ENCODE measurements at places on chromosomes 16 and 17. TPM values are rescaled to one million over a fixed set of nuclear protein-coding genes. Genes with fewer than 3 reads are reported as not detected.

GRCh38 chr17:79082311-79083190 is 7.9 kb downstream of the ENGASE start:
- no peaks in the 10 kb centered on the region for H3K4me1 ChIP-seq
- H3K4me3 ChIP-seq = no peak overlapping the region
- peaks cover 99% of the 10 kb centered on the region for H3K36me3 ChIP-seq
- H3K27me3 ChIP-seq = no peaks in the 10 kb centered on the region
- no peak overlapping the region for H3K27ac ChIP-seq

GRCh38 chr17:34075076-34075475 is 180.0 kb upstream of the CCL2 start:
- no peak for DNase-seq
- H3K27ac ChIP-seq = no peak overlapping the region
- no peak overlapping the region for H3K4me3 ChIP-seq
- no peaks in the 10 kb centered on the region for H3K27me3 ChIP-seq

GRCh38 chr16:76900285-76901263 is 290.4 kb upstream of the MON1B start:
- no peaks in the 10 kb centered on the region for H3K36me3 ChIP-seq
- H3K4me3 ChIP-seq = no peak overlapping the region
- no peaks in the 10 kb centered on the region for H3K4me1 ChIP-seq
- no peaks in the 10 kb centered on the region for H3K27me3 ChIP-seq

DNA sequence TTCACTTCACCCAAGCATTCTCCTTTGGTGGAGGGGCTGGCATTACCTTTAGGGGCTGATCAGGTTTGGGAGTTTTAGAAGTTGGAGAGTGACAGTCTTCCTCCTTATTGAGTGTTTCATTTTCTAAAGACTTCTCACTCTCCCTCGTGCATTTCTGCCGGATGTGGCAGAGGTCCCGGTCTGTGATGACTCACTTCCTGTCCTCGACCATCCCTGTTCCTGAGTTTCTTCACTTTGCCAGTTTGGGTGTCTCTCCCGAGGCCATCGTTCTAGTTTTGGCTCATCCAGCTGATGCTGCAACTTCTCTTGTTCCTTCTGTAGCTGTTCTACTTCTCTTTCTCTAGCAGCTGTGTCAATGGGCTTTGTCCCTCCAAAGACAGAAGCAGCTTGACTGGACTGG is 104.3 kb downstream of the PHKB start:
- no peak overlapping the region for H3K27ac ChIP-seq
- peaks cover 8% of the 10 kb centered on the region for H3K36me3 ChIP-seq
- no peak overlapping the region for H3K4me3 ChIP-seq
- DNase-seq = peak; percentile 12
- no peaks in the 10 kb centered on the region for H3K4me1 ChIP-seq
- no peaks in the 10 kb centered on the region for H3K27me3 ChIP-seq

GRCh38 chr17:80220736-80221215 is 549 bp downstream of the SLC26A11 start:
- H3K27ac ChIP-seq = peak overlapping the region; percentile 91
- H3K36me3 ChIP-seq = no peaks in the 10 kb centered on the region
- H3K4me3 ChIP-seq = peak overlapping the region; percentile 99
- DNase-seq = peak; percentile 71
- H3K4me1 ChIP-seq = peaks cover 44% of the 10 kb centered on the region

GRCh38 chr17:62663304-62663703 is 35.8 kb downstream of the MRC2 start:
- DNase-seq = no peak
- H3K4me1 ChIP-seq = no peaks in the 10 kb centered on the region
- H3K27me3 ChIP-seq = no peaks in the 10 kb centered on the region

DNA sequence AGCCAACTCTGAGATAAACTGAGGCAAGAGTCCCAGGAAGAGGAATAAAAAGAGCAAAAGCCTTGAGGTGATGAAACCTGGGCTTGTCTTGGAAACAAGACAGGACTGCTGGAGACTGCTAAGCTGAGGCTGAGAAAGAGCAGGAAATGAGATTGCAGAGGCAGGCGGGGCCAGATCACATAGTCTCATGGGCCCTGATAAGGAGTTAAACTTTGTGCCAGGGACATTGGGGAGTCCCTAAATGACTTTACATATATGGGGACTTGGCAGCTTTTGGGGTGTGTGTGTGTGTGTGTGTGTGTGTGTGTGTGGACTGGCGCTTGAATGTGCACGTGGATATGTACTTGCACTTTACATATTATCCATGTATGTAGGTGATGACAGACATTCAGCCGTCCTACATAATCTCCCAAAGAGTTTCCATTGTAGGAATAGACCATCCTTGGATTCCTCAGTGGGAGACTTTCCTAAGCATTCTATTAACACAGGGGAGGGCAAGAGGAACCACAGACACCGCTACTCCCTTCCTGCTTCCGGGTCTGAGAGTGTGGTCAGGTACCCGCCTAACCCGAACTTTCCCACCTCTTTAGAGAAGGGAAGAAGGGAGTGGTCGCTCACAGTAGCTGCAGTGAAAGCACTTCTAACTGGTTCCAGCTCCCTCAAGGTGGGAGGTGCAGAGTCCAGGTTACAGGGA is 123.1 kb downstream of the LYRM1 start:
- no peak overlapping the region for H3K4me3 ChIP-seq
- no peaks in the 10 kb centered on the region for H3K36me3 ChIP-seq
- H3K27ac ChIP-seq = no peak overlapping the region
- H3K27me3 ChIP-seq = no peaks in the 10 kb centered on the region

DNA sequence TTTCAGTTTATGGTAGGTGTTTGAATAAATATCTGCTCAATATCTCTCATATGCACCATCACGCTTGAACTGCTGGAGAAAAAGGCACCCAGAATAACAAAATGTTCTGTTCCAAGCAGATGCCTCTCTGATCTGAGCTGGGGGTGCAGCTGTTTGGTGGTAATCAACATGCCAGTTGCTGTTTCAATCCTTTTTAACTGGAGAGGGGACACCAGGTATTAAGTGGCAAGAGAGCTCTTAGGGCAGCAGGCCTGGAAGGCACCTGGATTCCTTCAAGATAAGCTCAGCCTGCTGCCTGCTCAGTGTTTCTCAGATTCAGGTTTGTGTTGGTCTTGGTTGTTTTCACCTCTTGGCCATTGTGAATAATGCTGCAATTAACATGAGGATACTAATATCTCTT is 27.2 kb upstream of the VAT1L start:
- no peak overlapping the region for H3K27ac ChIP-seq
- DNase-seq = no peak
- no peak overlapping the region for H3K4me3 ChIP-seq
- no peaks in the 10 kb centered on the region for H3K27me3 ChIP-seq
- H3K4me1 ChIP-seq = peaks cover 10% of the 10 kb centered on the region
- H3K36me3 ChIP-seq = no peaks in the 10 kb centered on the region

- peak within 1 kb of the TSS; percentile 94 for H3K27ac ChIP-seq
- no peaks in the 10 kb centered on the region for H3K36me3 ChIP-seq
- H3K4me1 ChIP-seq = peaks cover 33% of the 10 kb centered on the region
- H3K4me3 ChIP-seq = peak within 1 kb of the TSS; percentile 79
- peak; percentile 79 for DNase-seq
- H3K27me3 ChIP-seq = no peaks in the 10 kb centered on the region
Measured at GRCh38 chr17:6755731-6756184, at the start of gene XAF1. Gene XAF1, plus strand, starts transcription at chr17:6756046. Its CDS starts 33 bp downstream, at chr17:6756079.

DNA sequence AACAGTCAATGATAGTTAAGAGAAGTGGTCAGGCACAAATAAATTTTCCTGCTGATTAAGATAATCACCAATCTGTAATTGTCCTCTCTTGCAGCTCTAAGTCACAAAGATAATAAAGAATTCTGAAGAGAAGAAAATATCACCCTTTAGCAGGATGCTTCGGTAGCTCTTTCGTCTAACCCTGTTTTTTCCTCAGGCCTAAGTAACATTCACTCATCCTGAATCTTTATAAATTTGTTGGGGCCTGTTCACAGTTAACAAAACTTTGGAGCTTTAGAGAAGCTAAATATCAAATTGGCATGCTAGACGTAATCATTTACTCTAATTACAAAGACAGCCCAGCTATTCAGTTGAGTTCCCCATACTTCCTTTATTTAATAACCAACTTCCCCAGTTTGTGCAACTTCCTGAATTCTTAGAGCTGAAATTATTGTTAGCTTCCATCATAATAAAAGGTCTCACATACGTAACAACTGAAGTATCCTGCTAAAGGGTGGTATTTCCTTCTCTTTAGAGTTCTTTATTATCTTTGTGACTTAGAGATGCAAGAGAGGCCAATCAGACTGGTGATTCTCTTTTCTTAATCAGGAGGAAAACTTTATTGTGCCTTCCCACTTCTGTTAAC is 118.6 kb downstream of the TANGO6 start:
- H3K4me3 ChIP-seq = no peak overlapping the region
- H3K36me3 ChIP-seq = no peaks in the 10 kb centered on the region
- peak overlapping the region; percentile 15 for H3K27ac ChIP-seq
- DNase-seq = no peak

GRCh38 chr16:89582614-89583196 is 7.1 kb downstream of the CPNE7 start:
- H3K4me1 ChIP-seq = peaks cover 39% of the 10 kb centered on the region
- H3K27me3 ChIP-seq = peaks cover 7% of the 10 kb centered on the region
- no peaks in the 10 kb centered on the region for H3K36me3 ChIP-seq
- DNase-seq = no peak

DNA sequence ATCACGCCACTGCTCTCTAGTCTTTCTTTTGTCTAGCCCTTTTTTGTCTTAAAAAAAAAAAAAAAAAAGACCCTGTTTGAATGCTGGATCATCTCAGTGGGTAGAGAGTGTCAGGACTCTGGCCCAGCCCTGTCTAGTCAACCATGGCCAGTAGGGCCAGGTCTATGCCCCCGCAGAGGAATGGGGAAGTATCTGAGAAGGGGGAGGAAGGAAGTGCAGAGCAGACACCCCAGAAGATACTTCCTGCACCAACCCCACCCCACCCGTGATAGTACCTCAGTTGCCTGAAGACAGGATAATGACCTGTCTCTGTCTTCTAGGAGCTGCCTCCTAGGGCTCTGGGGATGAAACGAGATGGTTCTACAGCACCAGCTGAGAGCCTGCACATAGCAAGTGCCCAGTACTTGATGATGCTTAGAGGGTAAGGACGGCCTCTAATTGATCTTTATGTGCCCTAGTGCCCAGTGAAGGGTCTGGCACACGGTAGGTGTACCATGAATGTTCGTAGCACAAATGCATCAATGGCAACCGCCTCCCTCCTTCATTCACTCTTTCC is 55.4 kb downstream of the ABAT start:
- H3K36me3 ChIP-seq = no peaks in the 10 kb centered on the region
- H3K27ac ChIP-seq = no peak overlapping the region
- H3K4me3 ChIP-seq = no peak overlapping the region
- H3K27me3 ChIP-seq = no peaks in the 10 kb centered on the region
- DNase-seq = no peak

- H3K4me1 ChIP-seq = no peaks in the 10 kb centered on the region
- no peaks in the 10 kb centered on the region for H3K27me3 ChIP-seq
- H3K4me3 ChIP-seq = no peak overlapping the region
- H3K27ac ChIP-seq = no peak overlapping the region
Measured at GRCh38 chr16:56272583-56272894, 81.2 kb downstream of the GNAO1 start.

DNA sequence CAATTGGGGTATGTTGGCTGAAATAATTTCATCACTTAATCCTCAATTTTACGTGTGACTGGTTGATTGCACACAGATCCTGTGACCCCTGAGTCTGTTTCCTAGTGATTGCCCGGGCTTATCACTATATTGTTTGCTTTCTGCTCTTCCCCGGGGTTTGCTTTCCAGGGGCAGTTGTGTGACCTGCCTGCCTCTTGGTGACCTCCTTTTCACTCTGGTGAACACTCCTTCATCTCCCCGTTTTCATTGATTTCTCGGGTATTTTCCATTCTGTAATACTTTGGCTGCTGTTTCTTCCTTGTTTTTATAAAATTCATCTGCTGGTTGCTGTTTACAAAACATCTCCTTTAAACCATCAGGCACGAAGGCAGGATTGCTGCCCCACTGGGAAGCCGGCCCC is 36.0 kb downstream of the NTN1 start:
- peak overlapping the region; percentile 7 for H3K27ac ChIP-seq
- H3K27me3 ChIP-seq = no peaks in the 10 kb centered on the region
- no peak overlapping the region for H3K4me3 ChIP-seq
- no peak for DNase-seq
- H3K36me3 ChIP-seq = no peaks in the 10 kb centered on the region

The ST6GALNAC2 gene
- polyA plus RNA-seq = 17.1 TPM

The PABPN1L gene
- polyA plus RNA-seq = not detected

The NUBP1 gene
- 41.1 TPM for polyA plus RNA-seq

The CDRT15 gene
- not detected for polyA plus RNA-seq

The CACNG1 gene
- polyA plus RNA-seq = not detected

The GNAO1 gene
- polyA plus RNA-seq = 2.3 TPM

The CD7 gene
- polyA plus RNA-seq = 3.7 TPM
